EL (cell line): ENCODE measurements at places on chromosomes 7 and 10.

GRCh38 chr7:42211938-42212337, 25.1 kb downstream of the GLI3 start:
- DNase-seq, result no peak

GRCh38 chr7:47571331-47572093, 10.4 kb downstream of the TNS3 start:
- peak; percentile 93 for DNase-seq

GRCh38 chr7:150963707-150964559, 14.2 kb downstream of the KCNH2 start:
- DNase-seq, result no peak

GRCh38 chr7:99499371-99499720, 735 bp downstream of the ZNF394 start:
- no peak for DNase-seq

DNA sequence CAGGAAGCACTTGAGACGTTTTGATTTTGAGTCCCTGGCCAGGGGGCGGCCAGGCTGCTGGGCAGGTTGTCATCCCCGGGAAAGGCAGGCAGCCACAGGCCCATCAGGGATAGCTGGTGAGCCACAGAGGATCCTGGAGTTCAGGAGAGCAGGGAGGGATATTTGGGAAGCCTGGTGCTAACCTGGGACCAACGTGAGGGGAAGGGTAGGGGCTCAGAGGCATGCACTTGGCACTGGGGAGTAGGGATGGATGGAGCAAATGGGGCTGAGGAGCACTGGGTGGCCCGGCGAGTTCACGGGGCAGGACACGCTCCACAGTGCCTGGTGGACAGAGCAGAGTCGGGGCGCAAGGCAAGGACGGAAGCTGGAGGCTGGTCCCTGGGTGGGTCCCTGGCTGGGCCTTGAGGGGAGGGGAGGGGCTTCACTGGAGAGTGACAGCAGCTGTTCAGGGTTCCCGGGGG, 30.2 kb downstream of the LRRC27 start:
- DNase-seq, result no peak

GRCh38 chr10:36051500-36051991, 409.4 kb upstream of the FZD8 start:
- DNase-seq, result no peak

- no peak for DNase-seq
Measured at GRCh38 chr7:147022056-147022455, 905.5 kb downstream of the CNTNAP2 start.

- no peak for DNase-seq
Measured at GRCh38 chr7:96997512-96998032, 7.8 kb upstream of the DLX6 start.

DNA sequence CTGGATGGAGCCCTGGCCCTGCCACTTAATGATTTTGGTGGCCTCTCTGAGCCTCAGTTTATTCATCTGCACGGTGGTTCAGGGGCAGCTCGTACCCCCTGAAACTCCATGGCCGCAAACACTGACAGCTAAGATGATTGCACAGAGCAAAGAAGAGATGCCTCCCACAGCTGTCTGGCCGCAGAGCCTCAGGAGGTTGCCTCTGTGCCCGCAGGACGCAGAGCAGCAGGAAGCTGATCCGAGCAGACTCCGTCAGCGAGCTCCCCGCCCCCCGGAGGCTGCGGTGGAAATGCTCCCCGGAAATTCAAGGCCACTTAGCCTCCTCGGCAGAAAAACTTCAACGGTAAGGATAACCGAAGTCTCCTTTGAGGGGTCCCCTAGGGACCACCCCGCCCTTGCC, 30.2 kb upstream of the C10orf53 start:
- DNase-seq, result peak; percentile 20

- no peak for DNase-seq
Measured at GRCh38 chr7:40072268-40072667, 62.2 kb downstream of the MPLKIP start.

DNA sequence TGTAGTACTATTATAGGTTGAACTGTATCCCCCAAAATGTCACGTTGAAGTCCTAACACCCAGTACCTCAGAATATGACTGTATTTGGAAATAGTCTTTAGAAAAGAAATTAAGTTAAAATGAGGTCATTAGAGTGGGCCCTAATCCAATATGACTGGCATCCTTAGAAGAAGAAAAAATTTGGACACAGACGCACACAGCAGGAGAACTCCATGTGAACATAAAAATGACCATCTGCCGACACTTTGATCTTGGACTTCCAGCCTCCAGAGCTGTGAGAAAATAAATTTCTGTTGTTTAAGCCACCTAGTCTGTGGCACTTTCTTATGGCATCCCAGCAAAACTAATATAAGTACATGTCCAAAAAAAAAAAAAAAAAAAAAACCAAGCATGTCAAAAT, 225.8 kb downstream of the PARD3 start:
- no peak for DNase-seq

- DNase-seq, result no peak
Measured at GRCh38 chr7:47310020-47310419, 271.9 kb downstream of the TNS3 start.

- no peak for DNase-seq
Measured at GRCh38 chr7:78993341-78993740, 460.1 kb downstream of the MAGI2 start.

- DNase-seq, result no peak
Measured at GRCh38 chr7:81167934-81168333, 249.1 kb upstream of the SEMA3C start.

DNA sequence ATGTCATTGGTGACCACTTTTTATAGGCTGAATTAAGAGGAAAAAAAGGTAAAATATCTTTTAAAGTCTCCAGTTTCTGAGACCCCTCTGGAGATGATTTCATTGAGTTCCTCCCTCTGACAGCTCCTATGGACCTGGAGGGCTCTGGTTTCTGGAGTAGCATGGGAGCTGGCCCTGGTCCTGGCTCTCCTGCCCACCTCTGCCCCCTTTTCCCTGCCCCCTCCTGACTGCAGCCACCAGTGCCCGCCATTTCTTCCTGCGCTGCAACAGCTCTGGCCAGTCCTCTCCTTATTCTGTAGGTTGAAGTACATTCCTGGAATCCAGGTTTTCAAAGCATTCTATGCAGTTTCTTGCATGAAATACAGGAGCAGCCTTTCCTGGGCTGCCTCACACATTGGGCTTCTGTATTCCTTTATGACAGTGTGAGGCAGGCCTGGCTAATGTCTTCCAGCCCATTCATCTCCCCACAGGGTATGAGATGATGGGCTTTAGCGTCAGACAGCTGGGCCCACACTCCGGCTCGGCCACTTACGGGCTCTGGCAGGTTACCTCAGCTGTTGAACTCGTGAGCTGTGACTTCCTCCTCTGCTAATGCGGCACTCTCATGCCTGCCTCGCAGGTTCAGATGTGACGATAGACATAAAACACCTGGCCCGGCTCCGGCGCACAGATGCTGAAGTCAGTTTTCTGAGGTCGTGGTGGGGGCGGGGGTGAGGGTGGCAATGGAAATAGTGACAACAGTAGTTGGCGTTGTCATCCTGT, 101.7 kb downstream of the MGMT start:
- no peak for DNase-seq

DNA sequence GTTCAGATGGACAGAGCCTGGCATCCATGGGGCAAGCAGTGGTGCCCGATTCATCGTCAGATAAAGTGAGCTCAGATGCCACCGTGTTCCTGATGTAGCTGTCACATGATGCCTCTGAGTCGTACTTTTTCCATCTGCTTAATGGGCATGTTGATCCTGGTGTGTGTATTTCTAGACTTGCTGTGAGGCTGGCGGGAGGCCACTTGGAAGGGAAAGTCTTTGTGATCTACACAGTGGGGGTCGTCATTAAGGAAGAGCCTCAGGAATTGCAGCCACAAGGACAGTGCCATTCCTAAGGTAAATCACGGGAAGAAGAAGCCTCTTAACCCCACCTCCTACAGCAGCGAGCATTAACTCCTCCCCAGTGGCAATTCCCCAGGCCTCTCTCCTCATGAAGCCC, 63.0 kb downstream of the RGS10 start:
- no peak for DNase-seq

GRCh38 chr10:132310701-132311337, 3.1 kb upstream of the STK32C start:
- DNase-seq, result no peak

- no peak for DNase-seq
Measured at GRCh38 chr10:24851629-24852028, 100.8 kb downstream of the PRTFDC1 start.

DNA sequence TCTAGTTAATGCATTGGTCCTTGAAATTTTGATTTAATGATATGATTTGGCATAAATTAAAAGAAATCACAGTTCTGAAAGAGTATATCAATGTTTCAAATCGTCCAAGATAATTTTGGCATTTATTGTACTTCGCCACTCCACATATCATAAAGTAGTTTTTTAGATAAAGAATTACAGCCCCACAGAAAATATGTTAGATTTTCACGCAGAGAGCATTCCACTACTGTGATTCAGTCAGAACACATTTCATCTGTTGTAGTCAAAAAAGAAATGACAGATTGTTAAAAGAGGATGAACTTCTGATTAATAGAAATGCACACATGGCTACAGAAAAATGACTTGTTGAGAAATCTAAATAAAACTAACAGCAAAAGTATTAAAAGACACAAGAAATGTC, 1063.5 kb upstream of the LRRN3 start:
- DNase-seq, result peak; percentile 28

GRCh38 chr10:3948843-3949242, 163.8 kb upstream of the KLF6 start:
- DNase-seq, result peak; percentile 37

DNA sequence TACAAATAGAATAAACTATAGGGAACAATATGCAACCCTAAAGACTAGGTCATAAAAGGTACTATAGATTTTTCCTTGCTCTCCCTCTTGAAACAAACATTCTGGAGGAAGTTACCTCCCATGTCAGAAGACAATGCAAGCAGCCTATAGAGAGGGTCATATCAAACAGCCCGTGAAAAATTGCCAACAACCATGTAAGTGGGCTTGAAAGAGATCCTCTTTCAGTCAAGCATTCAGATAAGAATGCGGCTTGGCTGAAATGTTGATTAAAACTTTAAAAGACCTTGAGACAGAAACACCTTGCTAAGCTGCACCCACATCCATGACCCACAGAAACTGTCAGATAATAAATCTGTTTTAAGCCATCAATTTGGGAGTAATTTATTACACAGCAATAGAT, 526.6 kb upstream of the GHITM start:
- DNase-seq, result no peak

GRCh38 chr10:128338951-128339350, 212.7 kb upstream of the MKI67 start:
- DNase-seq, result no peak

GRCh38 chr7:73696372-73696771, 13.0 kb downstream of the BUD23 start:
- no peak for DNase-seq

- no peak for DNase-seq
Measured at GRCh38 chr10:44995914-44996669, 4.6 kb upstream of the ZNF22 start.

DNA sequence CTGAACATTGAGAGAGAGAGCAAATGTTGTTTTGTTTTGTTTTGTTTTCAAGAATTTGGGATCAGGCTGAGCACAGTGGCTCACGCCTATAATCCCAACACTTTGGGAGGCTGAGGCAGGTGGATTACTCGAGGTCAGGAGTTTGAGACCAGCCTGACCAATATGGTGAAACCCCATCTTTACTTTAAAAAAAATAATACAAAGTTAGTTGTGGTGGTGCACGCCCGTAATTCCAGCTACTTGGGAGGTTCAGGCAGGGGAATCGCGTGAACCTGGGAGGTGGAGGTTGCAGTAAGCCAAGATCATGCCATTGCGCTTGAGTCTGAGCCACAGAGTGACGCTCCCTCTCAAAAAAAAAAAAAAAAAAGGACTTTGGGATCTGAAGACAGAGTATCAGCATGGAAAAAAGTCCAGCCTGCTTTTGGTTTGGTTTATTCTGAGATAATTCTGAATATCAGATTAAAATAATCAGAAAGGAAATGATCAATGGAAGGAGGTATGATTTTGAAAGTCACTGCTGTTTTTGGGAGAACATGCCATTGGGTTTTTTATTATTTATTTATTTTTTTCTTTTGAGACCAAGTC, 1.9 kb upstream of the ITIH2 start:
- no peak for DNase-seq

GRCh38 chr10:12973149-12973718, 28.3 kb downstream of the CCDC3 start:
- no peak for DNase-seq

DNA sequence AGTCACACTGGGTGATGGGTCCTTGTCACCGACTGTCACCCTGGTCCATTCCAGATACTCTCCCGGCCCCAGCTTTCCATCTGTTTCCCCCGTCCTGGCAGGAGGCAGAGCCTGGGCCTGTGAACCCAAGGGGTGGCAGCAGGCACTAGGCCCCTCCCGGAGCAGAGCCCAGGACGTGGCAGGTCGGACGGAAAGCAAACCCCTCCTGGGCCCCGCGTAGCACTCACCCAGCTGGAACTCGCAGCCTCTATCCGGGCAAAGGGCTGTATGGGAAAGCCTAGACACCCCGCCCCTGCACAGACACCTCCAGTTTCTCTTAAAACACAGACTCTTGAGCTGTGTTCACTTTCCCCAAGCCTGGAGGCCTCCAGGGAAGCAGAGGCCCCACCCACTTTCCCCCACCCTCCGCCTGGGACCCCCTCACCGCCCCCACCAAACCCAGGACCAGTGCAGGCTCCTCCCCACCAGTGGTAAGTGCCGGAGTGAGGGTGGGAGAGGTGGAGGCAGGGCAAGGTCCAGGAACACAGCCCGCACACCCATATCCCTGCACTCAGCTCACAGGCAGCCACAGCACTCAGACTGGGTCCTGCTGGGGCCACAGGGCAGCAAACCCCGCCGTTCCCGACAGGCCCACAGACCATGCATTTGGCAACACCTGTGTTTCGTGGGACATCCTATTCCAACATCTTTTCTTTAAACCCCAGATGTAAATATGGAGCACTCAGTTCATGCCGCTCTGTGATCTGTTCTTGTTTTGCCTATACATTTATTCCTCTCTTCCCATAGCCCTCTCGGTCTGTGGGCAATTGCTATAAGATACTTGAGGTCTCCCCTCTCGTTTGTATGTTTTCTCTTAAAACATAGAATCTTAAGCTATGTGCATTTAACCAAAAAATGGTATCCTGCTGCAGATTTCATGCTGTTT, 98.2 kb upstream of the PDGFA start:
- DNase-seq, result no peak

DNA sequence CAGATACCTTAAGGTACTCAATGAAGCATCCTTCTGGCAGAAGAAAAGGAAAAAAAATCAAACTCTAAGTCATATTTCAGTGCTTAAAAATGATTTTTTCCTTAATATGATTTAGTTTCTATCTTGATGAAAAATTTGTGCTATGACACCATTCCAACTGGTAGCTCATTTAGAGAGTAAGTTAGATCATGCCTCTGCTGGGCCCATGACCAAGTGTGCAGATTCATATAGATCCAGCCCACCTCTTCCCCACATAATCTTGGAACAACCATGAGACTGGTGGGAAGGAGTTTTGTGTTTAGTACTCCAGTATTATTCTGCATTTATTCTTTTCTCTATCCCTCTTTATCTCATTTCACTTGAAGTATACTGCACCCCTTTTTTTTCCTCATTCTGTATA, 908.3 kb downstream of the KCNMA1 start:
- DNase-seq, result no peak

GRCh38 chr10:60048091-60048501, 141.7 kb upstream of the CCDC6 start:
- DNase-seq, result peak; percentile 17

GRCh38 chr7:107150375-107151073, 18.3 kb upstream of the HBP1 start:
- peak; percentile 64 for DNase-seq
